Stromal cell of bone marrow (primary cell): ENCODE measurements at places on chromosomes 4 and X.

- DNase-seq = no peak
Measured at GRCh38 chrX:66164470-66164869, 423 bp downstream of the HEPH start.

DNA sequence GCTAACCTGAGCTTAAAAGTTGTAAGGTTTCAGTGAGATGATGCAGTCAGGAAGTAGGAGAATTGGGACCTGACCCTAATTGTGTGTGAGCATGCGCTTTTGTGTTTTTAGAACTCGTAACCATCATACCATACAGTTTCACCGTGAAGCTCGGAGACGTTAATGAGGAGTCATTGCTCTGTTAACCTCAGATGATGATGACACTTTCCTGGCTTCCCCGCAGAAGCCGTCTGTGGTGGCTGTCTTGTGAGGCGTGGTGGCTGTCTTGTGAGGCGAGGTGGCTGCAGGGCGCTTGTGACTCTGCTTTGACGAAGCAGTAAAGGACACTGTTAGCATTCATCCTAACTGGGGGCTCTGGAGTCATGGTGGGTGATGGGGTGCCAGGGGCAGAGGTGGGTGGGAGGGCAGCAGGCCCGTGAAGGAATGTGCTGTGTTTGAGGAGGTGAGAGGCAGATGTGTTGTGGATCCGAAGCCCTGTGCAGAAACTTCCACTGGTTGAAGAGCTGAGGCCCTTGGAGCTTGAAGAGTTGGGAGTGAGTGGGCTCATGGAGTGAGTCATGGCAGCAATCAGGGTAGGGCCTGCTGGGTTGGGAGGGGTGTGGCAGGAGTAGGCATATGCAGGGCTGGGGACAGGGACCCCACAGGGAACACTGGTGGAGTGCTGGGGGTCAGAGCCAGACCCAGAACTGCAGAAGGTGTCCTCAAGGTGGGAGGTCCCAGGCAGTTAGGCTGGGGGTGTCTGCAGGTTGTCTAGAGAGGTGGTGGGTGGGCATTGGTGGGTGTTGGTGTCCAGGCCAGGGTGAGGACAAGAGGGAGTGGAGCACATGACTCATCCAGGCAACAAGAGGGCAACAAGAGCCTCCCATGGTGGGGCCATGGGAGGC lies 57.4 kb downstream of the NSD2 start:
- DNase-seq = no peak

GRCh38 chrX:14697451-14697850 lies 168.1 kb downstream of the GLRA2 start:
- DNase-seq = peak; percentile 4

DNA sequence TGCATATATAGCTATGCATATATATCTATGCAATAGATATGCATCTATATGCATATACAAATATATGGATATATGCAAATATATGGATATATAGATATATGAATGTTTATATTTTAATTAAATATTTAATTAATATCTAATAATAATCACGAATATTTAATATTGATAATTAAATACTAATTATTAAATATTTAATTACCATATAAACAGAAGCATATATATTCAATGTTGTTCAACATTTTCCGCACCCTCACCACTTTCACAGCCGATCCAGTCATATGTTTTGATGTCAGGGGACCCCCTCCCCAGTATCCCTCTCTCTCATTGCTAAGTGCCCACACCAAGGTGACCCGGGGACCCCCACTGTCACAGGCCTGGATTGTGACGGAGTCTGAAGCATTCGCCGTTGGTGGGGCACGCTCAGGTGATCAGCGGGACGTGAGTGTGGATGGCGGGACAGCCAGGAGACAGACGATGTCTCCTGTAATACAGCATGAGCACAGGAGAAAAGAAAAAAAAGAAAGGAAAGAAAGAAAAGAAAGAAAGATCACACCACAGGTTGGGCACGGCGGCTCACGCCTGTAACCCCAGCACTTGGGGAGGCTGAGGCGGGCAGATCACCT lies 199.7 kb downstream of the CRLF2 start:
- DNase-seq = no peak

- DNase-seq = peak; percentile 11
Measured at GRCh38 chrX:135931644-135932487, 38.4 kb downstream of the SAGE1 start.

DNA sequence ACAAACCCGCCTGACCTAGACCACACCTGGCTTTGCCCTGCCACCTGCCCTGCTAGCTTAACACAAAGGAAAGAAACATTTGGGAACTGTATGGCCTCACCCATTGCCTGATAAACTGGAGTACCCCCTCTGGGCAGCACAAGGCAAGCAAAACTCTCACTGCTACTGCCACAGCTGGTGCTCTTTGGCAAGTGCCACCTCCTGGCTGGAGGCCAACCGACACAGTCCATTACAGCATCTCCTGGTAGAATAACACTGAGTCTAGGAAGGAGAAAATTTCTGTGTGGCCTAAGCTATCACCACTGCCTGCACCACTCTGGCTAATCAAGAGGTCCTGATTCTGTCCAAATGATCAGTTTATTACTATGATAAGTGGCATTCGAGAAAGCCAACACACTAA lies 18.9 kb upstream of the SPANXN3 start:
- no peak for DNase-seq

GRCh38 chrX:76148753-76149152 lies 24.1 kb upstream of the PBDC1 start:
- no peak for DNase-seq

- DNase-seq = no peak
Measured at GRCh38 chr4:95850161-95850560, 10.3 kb downstream of the PDHA2 start.

DNA sequence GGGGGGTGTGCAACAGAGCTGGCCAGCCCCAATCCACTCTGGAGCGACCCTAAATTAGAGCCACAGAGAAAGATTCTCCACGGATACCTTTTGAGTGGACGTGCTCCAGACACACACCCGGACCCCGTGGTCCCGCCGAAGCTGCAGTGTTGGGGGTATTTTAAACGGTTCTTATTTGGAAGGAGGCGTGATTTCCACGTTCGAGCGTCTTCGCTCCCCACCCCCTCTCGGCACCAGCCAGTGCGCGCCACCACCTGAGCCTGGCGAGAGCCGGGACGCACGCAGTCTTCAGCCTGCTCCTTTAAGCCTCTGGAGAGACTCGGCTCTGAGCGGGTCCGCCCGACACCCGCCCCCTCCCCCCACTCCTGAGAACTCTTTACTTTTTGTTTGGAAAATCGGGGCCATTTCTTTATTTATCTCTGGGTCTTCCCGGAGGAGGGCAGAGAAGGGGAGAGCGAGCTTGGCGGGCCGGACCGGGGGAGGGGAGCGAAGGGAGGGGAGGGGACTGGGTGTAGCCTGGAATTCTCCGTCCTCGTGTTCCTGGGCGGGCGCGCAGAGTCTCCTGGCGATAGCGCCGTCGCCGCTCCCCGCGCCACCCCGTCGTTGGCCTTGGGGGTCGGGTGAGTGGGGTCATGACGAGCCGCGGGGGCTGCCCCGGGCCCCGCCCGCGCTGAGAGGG lies 668 bp upstream of the PTCHD1 start:
- DNase-seq = no peak

DNA sequence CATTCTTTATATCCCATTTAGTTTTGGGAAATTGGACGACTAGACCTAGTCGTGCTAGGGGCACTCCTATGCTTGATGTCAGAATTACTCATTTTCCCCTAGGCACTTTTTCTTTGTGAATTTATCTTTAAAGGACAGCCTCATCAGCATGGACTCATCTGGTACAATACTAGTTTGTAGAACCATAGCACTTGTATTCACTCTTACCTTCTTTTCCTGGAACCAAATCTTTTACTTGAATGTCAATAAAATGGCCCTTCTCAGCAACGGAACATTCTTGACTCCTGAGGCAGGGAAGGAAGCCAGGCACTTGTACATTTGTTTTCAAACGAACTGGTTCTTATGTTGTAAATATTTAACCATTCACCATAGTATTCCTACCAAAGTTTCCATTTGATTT lies 187.1 kb downstream of the SHROOM3 start:
- DNase-seq = no peak

DNA sequence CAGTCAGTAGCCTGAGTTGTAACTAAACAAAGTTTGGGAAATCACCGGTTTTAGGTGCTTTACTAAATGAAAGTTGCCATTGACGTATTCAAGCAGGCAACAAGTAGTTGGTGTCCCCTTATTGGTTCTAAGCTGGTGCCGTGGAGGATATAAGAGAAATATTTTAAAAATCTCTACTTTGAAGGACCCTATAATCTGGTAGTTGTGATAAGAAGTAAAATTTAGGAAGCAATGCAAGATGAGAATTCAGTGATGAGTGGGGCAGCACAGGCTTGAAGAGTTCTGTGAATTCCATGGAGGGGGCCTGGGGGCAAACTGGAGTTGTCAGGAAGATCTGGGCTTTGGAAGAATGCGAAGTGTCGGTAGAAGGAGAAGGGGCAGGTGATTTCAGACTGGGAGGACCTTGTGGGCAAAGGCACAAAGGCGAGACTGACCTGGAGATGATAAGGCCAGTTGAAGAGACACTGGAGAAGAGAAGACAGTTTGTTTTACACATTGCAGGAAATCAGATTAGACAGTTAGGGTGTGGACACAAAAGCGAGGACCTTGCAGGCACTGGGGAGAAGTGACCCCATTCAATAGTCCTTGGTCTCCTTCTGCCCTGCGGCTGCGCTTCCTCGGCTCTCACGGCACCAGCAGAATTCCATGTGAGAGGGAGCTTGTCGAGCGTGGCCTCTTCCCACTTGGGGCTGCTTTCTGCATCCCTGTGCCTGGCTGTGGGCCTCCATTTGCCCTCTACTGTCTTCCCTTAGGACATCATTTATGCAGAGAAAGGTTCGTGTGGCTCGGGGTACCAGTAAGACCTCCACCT lies 1.3 kb downstream of the RHOH start:
- no peak for DNase-seq

DNA sequence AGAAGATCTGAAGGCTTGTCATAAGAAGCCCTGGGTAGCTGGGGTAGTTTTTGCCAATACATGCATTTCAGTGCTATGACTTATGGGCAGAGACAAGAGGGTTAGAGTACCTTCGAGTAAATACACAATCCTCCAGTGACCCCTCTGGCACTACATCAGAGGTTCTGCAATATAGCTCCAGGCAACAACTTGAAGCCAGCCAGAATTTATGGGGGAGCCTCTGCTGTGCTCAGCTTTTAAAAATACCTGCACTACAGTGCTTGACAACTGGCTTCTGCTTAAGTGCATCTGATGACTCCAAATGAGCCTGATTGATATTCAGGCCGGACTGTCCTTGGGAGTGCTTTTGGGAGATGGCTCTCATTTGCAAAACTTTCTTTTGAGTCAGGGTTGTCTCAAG lies 44.9 kb upstream of the SMAD1 start:
- DNase-seq = no peak

GRCh38 chr4:1695913-1696312 lies 11.8 kb upstream of the FAM53A start:
- no peak for DNase-seq

DNA sequence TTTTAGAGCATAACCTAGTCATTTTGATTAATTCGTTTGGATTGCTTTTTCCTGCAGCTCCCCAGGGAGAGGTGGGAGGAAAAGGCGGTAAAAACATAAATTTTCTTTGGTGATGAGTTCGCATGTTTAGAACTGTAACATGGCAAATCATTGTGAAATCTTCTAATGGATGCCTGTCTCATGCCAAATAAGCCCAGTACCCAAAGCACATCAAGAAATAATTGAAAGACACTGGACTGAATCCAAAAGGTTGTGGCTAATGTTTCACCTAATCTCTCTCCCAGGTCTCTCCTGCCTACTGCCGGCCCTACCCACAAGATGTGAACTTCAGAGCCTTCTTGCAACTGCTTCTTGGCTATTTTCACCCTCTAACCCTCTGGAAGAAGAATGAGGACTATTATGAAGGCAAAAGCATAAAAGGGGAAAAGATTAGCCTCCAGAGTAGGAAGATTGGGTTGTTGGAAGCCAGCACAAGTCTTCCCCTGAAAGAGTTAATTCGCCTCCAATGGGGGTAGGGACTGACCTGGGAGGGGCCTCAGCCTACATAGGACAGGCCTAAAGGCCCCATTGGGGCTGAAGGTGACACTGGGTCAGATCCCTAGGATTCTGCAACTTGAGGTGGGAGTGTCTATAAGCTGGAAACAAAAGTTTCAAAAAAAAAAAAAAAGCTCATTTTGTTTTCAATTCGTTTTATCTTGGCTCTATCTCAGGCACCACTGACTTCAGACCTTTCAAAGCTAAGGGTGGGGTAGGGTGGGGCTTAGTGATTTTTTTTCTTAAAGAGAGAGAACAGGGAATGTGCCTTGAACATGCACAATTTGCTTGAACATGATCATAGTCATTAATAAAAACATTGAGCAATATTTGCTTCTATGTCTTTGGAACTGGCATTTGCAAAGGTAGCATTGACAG lies 278.6 kb upstream of the KLF3 start:
- DNase-seq = no peak

DNA sequence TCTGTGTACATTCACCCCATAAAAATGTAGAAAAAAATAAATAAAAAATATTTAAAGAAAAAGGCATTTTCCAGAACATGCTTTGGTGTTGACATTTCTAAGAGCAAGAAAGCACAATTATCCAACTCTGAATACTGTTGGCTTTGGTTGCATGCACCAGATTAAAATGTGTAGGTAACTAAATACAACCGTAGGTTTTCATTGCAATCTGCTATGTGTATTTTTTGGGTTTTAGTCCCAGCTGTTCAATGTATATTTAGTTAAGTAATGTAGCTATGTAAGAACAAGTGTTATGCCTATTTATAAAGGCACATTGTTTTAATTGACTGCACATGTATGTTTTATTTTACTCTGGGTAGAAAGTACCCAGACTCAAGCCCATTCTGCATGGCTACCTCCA lies 108.1 kb upstream of the PAQR3 start:
- no peak for DNase-seq

DNA sequence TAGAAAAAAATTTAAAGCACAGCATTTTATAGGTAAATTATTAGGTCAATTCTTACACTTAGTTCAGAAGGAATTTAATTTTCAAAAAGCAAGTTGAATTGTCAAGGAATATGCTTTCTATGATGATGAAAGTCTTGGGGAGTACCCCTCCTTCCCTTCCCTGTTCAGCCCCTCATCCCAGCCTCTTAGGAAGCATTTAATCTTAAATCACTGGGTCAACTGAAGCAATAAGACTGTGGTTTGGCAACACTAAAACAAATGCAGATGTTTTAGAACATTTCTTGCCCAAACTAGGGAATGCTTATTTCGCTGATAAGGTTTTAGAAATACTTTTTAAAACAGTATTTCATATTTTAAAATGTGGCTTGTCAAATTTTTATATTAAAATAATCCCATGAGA lies 19.1 kb upstream of the ARSJ start:
- DNase-seq = no peak
